ENCODE measurements at places on chromosomes 13 and 19.

GRCh38 chr13:113369189-113369588 lies 5.3 kb upstream of the GRTP1 start:
- no peak for DNase-seq

DNA sequence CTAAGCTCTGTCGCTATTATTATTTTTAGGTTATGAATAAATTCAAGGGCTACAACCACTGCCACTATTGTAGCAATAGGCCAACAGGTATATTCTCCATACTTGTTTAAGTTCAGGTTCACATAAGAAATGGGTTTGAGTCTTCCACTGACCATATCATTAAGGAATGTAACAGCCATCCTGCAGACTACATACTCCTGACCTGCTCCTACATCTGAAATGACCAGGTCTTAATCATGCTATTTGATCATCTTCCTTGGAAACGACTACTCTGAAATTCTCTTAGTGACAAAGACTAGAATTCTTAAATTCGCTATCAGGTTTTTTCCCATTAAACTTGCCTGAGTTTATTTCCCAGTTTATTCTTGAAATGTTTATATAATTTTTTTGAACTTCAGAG lies 66.8 kb downstream of the IPO5 start:
- DNase-seq = no peak

GRCh38 chr13:113930671-113931637 lies 42.9 kb downstream of the C13orf46 start:
- no peak for DNase-seq

DNA sequence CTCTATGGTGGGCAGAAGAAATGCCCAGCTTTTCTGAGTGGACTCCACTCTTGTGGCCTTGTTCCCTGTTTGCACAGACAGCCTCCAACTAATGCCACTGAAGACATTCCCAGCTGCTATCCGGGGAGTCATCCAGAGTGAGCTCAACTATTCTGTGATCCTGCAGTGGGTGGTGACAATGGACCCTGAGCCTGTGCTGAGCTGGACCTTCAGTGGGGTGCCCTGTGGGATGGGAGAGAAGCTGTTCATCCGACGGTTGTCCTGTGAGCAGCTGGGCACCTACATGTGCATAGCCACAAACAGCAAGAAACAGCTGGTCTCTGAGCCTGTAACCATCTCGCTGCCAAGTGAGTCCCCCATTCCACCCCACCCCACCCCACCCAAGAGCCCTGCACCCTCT lies 10.3 kb downstream of the IGSF23 start:
- DNase-seq = no peak

GRCh38 chr13:111661776-111662175 lies 341.3 kb downstream of the TEX29 start:
- no peak for DNase-seq

GRCh38 chr19:47377208-47377701 lies 28.1 kb downstream of the DHX34 start:
- DNase-seq = no peak

DNA sequence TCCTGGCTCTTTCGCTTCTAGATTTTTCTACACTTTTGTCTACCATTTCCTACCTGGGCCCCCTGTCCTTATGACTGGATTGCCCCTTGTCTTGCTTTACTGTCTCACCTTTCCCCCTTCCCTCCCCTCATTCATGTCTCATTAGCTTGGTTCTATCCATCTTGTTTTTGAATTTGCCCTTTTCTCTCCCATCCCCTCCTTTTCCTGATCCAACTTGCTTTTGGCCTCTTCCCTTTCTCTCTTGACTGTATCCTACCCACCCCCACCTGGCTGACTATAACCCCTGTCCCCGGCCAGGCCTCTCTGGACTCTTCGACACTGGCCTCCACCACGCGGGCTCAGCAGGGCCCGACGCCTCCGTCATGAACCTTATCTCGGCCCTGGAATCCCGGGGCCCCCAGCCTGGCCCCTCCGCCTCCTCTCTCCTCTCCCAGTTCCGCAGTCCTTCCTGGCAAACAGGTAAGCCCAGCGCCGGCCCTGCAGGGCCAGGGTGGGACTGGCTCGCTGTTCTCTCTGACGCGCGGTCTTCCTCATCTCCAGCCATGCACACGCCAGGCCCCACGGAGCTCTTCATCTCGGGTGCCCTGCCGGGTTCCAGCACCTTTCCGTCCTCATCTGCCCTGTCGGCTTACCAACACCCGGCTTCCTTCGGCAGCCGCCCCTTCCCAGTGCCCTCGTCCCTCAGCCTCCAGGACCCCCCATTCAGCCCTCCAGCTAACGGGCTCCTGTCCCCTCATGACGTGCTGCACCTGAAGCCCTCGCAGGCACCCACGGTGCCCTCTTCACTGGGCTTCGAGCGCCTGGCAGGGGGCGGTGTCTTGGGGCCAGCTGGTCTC lies 3.4 kb downstream of the PRR12 start:
- DNase-seq = no peak

- DNase-seq = no peak
Observed at GRCh38 chr19:43395561-43395960, 19.1 kb upstream of the TEX101 start.

GRCh38 chr13:49693191-49693733 lies 2.0 kb upstream of the EBPL start:
- no peak for DNase-seq

- DNase-seq = no peak
Observed at GRCh38 chr19:39384839-39385568, 5.9 kb downstream of the PAF1 start.

DNA sequence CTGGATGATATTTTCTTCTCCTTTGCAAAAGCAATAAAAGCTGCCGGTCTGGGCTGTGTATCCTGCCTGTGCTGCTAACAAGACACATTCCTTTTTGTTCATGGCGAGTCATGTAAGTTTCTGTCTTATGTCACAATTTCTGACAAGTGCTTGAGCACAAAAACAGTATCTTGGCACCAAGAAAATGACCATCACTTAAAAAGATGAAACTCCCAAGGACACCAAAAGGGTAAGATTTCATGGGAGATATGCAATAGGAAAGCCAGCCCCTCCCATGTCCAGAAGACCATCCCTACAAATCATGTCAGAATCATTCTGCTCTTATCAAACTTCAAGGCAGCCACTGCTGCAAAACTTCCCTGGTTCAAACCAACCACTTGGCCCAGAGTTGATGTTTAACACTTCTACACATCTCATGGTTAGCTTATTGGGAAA lies 375.4 kb upstream of the ZNF507 start:
- DNase-seq = no peak

DNA sequence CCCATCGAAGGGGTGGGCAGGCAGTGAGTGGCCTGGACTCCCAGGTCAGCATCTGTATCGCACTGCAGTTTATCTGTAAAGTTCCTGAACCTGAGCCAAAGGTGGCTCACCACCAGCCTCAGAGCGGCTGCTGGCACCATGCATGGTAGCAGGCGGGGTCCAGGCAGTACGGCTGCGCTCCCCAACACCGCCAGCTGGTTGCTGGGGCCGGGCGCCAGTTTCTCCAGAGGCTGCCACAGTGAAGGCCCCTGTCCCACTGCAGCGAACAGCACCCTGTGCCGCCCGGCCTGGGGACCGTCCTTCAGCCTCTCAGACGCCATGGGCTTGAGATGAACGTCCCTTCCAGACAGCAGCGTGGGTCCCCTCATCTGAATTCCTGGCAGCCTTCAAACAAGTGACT lies 109.8 kb downstream of the KDM4B start:
- DNase-seq = no peak

DNA sequence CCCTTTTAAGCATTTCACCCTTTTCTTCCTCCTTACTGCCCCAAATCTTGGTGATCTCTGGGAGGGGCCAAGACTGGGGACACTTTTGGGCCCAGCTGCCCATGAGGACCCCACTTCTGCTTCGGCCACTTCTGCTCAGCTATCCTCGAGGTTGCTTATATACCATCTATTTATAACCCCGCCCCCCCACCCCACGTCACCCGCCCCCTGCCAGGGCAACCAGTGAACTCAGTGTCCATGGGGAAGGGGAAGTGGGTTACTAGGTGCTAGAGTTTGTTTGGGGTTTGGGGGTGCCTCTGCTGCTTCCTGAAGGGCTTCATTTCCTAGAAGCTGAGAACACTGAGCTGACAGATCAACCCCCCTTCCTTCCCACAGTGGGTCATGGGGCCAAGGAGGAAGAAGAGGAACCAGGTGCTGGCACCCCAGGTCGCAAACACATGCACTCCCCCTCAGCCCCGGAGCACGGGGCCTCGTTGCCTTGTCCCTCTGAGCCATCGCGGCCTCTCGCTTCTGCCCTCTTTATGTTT lies 6.1 kb upstream of the ADGRE5 start:
- DNase-seq = no peak

GRCh38 chr19:49419173-49419572 lies 4.1 kb downstream of the PTH2 start:
- DNase-seq = no peak

GRCh38 chr19:54345938-54346386 lies 7.0 kb upstream of the LILRA4 start:
- no peak for DNase-seq

- DNase-seq = no peak
Observed at GRCh38 chr13:108031865-108032264, 183.5 kb downstream of the LIG4 start.

- peak; percentile 76 for DNase-seq
Observed at GRCh38 chr13:63910511-63910910, 2494.9 kb upstream of the PCDH20 start.

GRCh38 chr13:84332346-84332745 lies 450.1 kb upstream of the SLITRK1 start:
- no peak for DNase-seq

DNA sequence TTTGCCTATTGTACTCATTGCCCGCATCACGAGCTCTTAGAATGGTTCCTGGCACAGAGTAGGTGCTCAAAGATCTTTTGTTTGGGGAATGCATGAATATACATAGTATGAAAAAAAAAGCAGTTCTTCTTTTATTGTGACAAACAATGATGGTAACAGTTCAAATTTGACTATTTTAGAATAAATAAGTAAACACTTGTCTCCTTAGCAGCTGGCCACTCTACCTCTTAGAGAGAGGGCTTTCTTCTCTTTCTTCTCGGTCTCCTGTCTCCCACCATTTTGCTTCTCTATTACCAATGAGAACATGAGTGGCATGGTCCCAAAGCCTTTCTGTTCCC lies 639 bp upstream of the SLAIN1 start:
- no peak for DNase-seq

DNA sequence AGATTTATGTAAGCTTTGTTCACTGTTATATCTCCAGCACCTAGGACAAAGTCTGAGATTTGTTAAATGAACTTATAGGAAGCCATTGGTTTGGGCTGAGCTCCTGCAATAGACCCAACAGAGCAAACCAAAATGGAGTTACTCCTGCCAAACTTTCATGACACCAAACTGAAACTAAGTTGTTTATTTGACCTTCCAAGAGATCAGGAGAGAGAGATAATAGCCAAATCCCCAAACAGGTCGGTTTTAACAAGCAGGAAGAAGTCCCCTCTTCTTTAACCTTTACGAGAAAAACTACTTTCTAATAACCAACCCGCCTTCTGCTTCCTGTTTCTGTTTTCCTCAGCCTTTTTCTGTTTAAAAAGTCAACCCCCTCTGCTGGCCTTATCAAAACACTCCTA lies 54.9 kb upstream of the ATP12A start:
- no peak for DNase-seq

GRCh38 chr13:91313103-91313502 lies 34.4 kb upstream of the MIR17HG start:
- DNase-seq = no peak
